SW 1271 (cell line): ENCODE measurements at places on chromosomes 7 and 10.

- DNase-seq, result no peak
These were observed 127.4 kb downstream of the WNT2 start for GRCh38 chr7:117195361-117196029.

DNA sequence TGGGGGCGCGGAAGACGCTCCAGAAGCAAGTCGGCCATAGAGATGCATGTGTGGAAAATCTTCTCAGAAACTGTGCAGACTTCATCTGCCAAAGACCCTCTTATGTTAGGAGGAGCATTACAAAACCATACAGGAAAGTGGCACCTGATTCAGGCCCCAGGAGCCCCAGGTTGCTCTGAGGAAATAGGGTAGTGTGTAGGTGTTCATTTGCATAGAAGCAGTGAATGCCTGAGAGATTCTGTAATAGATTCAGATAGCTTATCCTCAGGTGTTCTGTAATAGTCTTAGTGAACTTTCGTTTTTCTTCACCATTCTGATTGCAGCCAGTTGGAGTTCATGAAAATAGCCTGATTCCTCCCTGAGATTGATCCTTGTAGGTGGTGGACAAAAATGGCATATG is 106.4 kb upstream of the GJD4 start:
- DNase-seq, result no peak

DNA sequence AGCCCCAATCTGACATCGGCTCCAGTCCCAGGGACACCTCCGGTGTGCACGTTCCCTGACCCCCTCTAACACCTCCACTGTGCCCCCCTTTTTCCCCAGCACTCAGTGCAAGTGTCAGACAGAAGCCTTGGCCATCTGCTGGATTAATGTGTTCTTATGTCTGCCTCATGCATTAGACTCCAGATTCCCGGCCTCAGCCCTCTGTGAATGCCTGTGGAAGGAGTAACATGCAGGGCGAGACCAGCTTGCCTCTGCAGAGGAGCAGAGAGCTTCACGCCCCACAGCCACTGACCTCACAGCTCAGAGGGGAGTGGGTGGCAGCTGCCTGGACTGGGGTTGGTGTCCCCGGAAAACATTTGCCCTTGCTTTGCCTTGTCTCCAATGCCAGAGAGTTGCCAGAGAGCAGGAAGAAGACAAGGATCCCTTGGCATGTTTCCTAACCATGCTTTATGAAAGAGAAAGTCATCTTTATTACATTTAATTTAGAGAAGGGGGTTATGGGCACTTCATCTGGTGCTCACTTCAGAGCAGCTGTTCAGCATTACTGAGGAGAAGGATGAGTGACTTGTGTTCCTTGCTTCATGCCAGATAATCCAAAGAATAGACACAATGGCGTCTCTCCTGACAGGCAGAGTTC is 91.6 kb upstream of the CXCL12 start:
- no peak for DNase-seq

- no peak for DNase-seq
These were observed 33.7 kb downstream of the ZMIZ1 start for GRCh38 chr10:79102498-79102874.

GRCh38 chr10:52334595-52334994 is 20.5 kb downstream of the DKK1 start:
- DNase-seq, result no peak

- no peak for DNase-seq
These were observed 2.7 kb downstream of the CHAT start for GRCh38 chr10:49616421-49617101.

DNA sequence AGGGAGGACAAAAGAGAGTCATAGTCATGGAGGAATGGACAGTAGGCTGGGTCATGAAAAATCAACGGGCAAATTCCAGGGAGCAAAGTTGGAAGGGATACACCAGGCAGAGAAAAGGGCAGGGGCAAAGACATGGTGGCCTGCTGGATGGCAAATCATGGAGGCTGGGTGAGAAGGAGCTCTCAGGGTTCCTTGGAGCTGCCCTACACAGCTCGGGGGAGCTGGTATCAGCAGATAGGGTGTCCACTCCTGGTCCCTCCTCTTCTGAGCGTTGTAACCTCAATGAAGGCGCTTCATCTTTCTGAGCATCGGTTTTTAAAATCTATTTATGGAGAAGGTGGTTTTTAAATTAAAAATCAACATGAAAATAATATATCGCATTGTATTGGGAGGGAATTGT is 27.9 kb upstream of the EIF5AL1 start:
- no peak for DNase-seq

GRCh38 chr10:70714245-70714644 is 41.9 kb downstream of the ADAMTS14 start:
- no peak for DNase-seq

GRCh38 chr10:15658069-15658702 is 61.5 kb downstream of the ITGA8 start:
- DNase-seq, result no peak

- DNase-seq, result no peak
These were observed 314.9 kb upstream of the SEMA3A start for GRCh38 chr7:84509522-84509921.

DNA sequence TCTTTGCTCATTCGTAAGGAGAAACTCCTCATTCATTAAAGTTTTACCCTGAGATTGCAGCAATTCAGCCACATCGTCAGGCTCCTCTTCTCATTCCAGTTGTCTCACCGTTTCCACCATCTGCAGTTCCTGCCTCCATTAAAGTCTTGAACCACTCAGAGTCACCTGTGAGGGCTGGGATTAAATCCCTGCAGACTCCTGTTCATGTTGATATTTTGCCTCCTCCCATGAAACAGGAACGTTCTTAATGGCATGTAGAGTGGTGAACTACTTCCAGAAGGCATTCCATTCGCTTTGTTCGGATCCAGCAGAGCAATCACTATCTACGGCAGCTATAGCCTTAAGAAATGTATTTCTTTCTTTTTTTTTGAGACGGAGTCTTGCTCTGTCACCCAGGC is 96.5 kb upstream of the FAM20C start:
- no peak for DNase-seq

DNA sequence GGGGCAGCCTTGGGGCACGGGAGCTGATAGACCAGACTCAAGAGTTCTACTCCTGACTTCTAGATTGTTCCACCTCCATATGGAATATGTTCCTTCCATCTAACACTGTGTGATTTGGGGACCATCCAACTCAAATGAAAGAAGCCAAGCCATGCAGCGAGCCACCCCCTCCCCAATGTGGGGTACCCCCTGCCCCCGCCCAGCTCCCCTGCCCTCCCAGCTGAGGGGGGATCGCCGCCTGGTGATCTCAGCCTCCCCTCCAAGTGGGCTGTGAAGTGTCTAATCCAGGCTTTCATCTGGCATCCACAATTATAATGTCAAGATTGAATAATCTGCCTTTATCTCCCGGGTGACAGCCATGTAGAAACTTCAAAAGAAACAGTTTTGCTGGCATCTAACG is 246.1 kb downstream of the RPS24 start:
- no peak for DNase-seq

GRCh38 chr10:74824184-74824899 is 2.1 kb upstream of the KAT6B start:
- no peak for DNase-seq

GRCh38 chr7:120837599-120837998 is 20.3 kb downstream of the TSPAN12 start:
- no peak for DNase-seq

DNA sequence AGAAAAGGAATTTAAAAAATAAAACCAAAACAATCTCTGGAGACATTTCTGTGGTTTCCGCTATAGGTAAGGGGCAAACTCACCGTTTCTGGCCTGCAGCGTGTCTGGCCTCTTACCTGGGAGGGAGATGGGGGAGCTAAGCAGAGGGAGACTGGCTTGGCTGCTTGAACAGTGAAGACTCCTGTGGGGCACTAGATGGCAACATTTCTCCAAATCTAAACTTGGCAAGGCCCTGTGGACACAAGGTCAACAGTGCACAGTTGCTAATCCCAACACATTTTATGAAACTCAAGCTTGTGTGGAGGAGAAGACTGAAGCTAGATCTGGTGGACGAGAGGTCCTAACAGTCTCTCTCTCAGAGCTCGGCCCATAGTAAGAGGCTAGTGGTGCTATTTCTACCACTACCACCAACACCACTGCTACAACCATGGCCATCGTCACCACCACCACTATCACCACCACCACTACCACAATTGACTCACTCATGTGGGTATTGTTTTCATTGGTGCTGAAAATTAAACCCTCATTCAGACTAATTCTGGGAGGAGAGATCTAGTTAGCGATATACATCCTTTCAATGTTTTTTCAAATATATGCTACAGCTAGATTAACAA is 28.4 kb upstream of the CDHR3 start:
- DNase-seq, result no peak

- DNase-seq, result no peak
These were observed 225.9 kb upstream of the TMEM72 start for GRCh38 chr10:44685220-44685619.

DNA sequence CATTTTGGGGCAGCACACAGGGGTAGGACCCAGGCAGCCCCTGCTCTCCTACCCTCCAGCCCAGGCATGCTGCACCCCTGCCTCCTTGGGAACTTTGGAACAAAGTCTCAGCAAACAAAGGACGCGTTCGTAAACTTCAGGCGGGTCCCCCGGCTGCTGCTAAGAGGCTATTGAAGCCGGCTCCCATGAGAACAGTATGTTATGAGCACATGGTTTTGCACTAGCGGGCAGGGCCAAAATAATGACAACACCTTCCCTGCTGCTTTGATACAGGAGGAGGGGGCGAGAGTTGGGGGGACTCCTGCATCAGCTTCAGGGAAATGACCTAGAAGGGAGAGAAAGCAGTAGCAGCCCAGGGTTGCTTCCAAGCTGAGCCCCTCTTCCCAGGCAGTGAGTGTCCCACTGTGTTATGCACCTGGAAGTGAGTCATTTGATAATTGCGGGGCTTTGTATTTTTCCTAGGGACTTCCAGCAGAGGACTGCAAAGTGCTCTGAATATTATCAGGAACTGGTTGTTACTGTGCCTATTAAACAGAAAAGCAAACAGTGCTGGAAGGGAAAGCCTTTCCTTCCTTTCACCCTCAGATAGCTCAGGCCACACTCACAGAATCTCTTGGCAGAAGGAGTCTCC is 6.9 kb downstream of the ITPRIP start:
- DNase-seq, result peak; percentile 64

- no peak for DNase-seq
These were observed 535.6 kb upstream of the GHITM start for GRCh38 chr10:83603708-83604107.

DNA sequence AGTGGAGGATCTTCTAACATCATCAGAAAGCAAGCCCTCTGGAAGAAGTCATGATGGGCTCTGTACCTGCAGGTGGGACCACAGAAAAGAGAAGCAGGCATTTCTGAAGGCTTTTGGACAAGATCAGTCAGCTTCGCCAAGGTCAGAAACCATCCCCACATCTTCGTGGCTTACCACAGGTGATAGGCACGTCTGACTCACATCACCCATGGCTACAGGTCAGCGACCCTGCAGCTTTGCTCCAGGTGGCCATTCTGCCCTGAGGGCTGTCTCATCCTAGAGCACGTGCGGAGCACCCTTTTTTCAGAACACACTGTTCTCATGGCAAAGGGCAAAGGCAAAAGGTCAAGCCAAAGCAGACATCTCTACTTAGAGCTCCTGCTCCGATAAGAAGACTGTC is 518.9 kb upstream of the ADARB2 start:
- no peak for DNase-seq

DNA sequence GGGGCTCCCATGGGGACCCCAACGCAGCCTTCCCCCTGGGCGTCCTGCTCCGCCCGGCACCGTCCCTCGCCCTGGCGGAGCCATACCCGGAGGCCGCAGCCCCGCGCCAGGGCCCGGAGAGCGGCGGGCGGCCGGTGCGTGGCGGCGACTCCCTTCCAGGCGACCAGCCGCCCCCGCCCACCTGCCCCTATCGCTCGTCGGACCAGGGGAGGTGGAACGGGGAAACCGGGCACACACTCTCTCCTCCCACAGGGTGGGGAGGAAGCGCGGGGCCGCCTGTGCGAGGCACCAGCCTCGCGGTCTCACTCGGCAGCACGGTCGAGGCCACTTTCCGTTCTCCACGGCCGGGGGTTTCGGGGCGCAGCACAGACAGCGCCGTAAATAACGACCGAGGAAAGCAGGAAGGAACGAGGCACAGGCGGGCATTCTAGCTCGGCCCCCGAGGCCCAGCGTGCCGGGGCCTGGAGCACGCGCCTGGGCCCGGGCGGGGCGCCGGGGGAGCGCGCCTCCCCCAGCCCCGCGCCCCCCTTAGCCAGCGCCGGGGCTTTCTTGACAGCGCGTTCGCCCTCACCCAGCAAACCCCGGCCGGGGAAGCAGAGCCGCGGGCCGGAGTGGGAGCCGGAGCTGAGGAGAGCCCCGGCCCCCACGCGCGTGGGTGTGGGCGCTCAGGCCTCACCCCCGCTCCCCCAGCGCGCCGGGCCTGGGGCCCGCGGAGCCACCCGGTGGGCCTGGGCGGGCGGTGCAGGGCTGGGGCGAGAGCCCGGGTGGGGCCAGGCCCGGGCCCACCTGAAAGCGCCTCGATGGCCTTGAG is 936 bp downstream of the IGF2BP3 start:
- no peak for DNase-seq

DNA sequence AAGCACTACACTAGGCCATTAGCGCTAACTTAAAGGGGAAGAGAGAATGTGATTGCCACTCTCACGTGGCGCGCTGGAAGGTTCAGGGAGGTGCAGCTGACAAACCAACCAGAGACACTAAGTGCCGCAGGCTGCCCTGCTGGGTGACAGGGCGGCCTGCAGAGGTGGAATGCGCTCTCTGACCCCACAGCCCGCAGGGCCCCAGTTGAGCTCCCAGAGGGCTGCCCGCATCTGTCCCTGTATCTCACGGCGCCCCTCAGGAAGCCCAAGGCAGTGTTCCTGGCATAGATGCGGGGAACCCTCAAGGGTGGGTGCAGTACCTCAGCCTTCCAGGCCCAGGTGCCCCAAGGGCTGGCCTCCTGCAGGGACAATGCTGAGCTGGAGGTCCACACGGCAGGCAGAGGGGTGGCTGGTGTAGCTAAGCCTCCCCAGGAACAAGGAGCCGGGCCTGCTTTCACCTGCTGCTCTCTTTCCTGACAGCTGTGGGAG is 66.6 kb downstream of the CALML3 start:
- DNase-seq, result no peak

DNA sequence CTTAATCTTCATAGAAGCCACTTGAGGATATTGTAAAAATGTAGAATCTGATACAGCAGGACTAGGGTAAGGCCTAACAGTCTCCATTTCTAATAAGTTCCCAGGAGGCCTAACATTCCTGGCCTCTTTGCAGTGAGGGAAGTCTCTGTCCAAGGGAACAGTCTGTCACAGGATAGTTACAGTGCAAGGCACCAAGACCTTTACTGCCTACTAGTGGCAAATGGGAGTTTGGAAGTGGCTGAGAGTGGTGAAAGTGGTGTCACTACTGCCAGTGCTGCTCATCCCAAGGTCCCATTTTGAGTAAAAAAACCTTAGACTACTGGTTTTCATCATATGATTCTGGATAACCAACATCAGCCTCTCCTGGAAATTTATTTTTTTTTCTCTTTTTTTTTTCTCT is 619.5 kb upstream of the SEMA3D start:
- DNase-seq, result no peak

DNA sequence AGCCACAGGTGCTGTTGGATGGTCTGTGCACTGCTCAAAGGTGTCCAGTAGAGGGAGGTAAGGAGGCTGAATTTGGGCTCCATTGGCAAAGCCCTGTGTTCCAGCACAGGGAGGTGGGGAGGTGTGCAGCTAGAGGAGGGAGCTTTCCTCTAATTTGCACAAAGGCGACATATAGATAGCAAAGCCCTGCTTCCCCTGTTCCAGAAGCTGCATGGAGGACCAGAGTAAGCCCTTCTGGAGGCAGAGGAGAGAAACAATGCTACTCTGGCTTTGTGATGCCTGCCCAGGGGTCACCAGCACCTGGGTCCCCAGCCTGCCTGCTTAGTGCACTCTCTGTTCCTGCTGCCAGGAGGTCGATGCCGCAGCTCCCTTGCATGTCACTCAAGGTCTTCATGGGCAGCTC is 3.4 kb upstream of the ARHGAP22 start:
- DNase-seq, result peak; percentile 32

GRCh38 chr10:92915892-92916291 is 67.6 kb downstream of the EXOC6 start:
- no peak for DNase-seq
